ENCODE measurements at places on chromosomes 3 and 15. TPM values are rescaled to one million over a fixed set of nuclear protein-coding genes. Genes with fewer than 3 reads are reported as not detected.

The ZNF80 gene
- not detected for total RNA-seq

- DNase-seq, result no peak
Observed at GRCh38 chr15:26294059-26294689, 431.0 kb upstream of the ATP10A start.

- no peak for DNase-seq
Observed at GRCh38 chr3:43236008-43236407, 50.3 kb upstream of the SNRK start.

- peak; percentile 5 for DNase-seq
Observed at GRCh38 chr15:73141216-73141900, 89.1 kb downstream of the NEO1 start.

GRCh38 chr3:30650348-30650995 lies 44.1 kb downstream of the TGFBR2 start:
- DNase-seq, result no peak

Data from fibroblast of villous mesenchyme (primary cell).